ENCODE measurements at places on chromosomes 12 and 14. TPM values are rescaled to one million over a fixed set of nuclear protein-coding genes. Genes with fewer than 3 reads are reported as not detected.

ADSS1 gene
- total RNA-seq, result 1.9 TPM

SPX gene
- 1.5 TPM for total RNA-seq

TSPAN11 gene
- total RNA-seq, result 17.3 TPM

C14orf180 gene
- total RNA-seq, result 0.18 TPM

HAL gene
- 0.73 TPM for total RNA-seq

NRL gene
- 1.5 TPM for total RNA-seq

DEPDC4 gene
- total RNA-seq, result 2.8 TPM

CD69 gene
- 0.64 TPM for total RNA-seq

SDS gene
- not detected for total RNA-seq

IAPP gene
- not detected for total RNA-seq
